KBM-7 (cell line): ENCODE measurements at places on chromosomes 2 and 18.

- DNase-seq: no peak
Observed at GRCh38 chr2:200077838-200078237, 122.5 kb downstream of the MAIP1 start.

DNA sequence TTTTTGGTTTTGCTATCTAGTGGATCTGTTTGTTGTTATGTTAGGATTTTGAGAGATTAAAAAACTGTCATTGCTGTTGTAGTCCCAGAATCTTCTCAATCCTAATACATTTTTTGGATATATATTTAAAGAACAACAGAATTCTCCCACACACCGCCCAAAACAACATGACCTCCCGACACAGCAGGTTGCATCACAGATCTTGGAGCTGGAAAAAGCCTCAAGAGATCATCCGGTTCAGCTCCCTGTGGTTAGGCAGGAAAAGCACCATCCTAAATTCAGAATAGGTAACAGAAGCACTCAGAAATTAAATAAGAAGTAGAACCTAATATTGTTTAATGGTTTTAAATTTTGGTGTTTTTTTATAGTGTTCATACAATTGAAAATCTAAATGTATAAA lies 251.4 kb upstream of the STON1 start:
- DNase-seq: no peak

DNA sequence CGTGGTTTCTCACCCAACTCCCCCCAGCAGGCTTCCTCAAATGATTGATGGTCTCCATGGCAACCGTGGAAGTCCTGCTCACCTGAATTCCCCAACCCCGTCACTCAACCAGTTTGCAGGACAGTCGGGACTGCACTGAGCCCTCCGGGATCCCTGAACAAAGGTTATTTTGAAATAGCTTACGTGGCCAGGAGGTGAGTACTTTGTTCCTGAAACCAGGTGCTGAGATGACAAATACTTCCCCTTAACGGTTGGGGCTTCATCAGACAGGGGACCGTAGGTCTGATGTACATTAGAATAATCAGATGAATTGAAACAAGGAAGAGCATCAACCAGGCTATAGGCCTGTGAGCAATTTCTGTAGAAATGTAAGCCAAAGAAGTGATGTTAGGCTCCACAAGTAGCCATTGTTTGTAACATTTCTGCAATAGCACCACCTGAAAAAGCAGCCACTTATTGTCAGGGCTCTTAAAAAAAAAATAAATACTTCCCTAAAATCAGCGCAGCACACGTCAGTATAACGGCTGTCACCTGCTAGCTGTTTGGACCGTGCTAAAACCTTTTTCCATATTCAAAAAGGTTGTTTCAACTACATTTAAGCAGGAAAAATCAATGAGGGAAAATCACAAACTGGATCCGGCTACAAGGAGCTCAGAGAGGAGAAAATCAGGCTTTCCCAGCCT lies 206.4 kb upstream of the ID2 start:
- DNase-seq: no peak

DNA sequence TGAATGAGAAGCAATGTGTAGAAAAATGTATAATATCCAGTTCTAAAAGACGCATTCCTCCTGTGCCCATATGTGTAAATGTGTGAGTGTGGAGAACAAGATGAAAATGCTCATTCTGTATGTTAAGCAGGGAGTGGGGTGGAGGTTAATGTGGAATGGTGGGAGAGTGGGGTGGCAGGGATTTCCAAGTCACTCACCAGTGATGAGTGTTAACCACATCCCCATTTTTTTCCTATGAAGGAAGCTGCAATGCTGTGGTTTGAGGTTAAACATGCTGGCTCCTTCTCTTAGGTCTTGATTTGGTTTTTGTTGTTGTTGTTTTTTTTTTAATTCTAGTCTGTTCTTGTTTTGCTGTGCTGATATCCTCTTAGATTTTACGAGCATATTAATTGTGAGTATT lies 169.4 kb downstream of the NEDD4L start:
- DNase-seq: peak; percentile 56

GRCh38 chr2:68715353-68716041 lies 19.1 kb upstream of the ARHGAP25 start:
- DNase-seq: peak; percentile 89

DNA sequence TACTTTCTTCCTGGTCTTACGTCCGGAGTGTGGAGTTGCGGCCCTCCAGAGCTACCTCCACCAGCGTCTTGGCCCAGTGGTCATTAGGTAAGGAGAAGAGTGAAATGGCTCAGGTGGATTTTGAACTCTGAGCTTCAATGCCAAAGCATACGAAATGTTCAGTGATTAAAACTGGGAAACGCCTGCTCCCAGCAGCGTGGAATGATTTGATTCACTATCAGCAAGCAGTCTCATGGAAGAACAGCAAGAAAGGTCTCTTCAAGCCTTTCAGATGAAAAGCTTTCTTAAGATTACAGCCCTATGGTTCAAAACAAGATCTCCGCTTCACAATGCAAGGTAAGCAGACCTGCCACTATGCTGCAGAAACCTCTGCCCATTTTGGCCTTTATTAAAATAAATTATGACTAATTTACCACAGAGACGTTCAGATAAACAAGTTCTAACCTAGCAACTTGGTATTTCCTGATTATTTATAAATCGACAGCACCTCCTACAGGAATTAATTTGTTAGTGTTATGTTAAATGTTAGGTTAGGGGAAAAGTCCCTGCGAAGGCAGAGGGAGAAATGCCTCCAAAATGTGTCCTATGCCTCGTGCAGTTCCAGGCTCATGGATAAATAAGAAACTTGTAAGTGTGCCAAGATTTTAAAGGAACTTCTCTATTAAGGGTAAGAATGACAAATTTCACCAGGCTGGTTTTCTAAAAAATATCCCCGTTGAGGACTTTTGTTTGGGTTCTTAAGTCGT lies 10.1 kb downstream of the SP9 start:
- peak; percentile 60 for DNase-seq

DNA sequence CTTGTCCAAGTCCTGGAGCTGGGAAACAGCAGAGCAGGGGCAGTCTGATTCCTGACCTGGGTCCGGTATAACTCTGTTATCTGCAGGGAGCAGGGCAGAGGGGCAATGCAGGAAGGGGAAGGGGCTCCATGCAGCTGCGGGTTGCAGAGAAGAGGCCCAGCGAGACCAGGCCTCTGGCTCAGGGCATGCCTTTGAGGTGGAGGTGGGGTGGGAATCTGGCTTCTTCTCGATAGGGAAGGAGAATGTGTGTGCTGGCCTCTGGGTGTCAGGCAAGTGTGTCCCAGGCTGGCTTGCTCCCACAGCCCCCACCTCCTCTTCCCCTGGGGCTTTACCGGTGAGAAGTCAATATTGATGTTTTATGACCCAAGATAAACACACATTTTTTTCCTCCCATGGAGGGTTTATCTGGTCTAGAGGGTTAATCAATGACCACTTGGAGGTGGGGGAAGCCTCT lies 187.1 kb upstream of the HAAO start:
- DNase-seq: no peak

GRCh38 chr2:159114835-159115234 lies 146.4 kb downstream of the TANC1 start:
- no peak for DNase-seq

GRCh38 chr18:3900327-3900726 lies 450.4 kb downstream of the TGIF1 start:
- no peak for DNase-seq
